Fibroblast of skin of back (primary cell): ENCODE measurements at places on chromosomes 5 and 9.

- peak; percentile 76 for DNase-seq
These were observed 12.7 kb downstream of the VAV2 start for GRCh38 chr9:133979273-133979920.

DNA sequence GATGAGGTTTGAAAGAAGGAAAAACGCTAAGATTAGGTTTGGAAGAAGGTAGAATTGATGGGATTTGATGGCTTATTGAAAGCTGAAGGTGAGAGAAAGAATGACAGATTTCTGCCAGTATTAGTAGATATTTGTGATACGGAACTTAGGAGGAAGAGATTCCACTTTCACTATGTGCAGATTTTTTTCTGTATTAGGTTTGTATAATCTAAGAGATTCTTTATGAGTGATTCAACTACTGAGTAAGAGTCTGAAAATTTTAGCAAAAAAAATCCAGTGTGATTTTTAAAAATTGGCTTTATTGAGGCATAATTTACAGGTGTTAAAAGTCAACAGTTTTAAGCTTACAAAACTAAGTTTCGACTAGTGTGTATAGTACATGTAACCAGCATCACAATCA is 54.1 kb downstream of the AP3S1 start:
- peak; percentile 33 for DNase-seq

- no peak for DNase-seq
These were observed 14.8 kb upstream of the FAM174A start for GRCh38 chr5:100520348-100520747.

- DNase-seq = no peak
These were observed 712 bp upstream of the HSPA4 start for GRCh38 chr5:133051061-133051541.

GRCh38 chr5:38556599-38557307 is at the start of gene LIFR:
LIFR (minus strand) TSS chr5:38556646; CDS start chr5:38530647, 25,999 bp downstream.
- DNase-seq = peak; percentile 88

GRCh38 chr5:88555674-88556073 is 287.0 kb upstream of the TMEM161B start:
- DNase-seq = no peak

GRCh38 chr5:174251305-174252000 is 205.9 kb downstream of the NSG2 start:
- DNase-seq = no peak
